ENCODE measurements at places on chromosomes 3 and 15.

DNA sequence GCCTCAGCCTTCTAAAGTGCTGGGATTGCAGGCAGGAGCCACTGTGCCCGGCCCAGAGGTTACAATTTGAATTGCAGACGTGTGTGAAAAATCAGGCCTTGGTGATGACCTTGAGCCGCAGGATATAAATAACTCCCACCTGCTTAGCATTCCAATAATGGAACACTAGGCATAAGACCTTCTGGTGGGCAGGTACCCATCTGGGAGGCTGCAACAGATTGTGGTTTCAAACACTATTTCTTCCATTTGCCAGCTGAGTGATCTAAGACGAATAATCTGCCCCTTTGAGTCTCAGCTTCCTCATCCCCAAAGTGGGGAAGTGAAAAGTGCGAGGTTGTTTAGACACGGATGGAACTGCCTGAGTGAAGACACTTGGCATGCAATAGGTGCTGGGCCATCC, 47.7 kb upstream of the HERC1 start:
- DNase-seq: no peak

DNA sequence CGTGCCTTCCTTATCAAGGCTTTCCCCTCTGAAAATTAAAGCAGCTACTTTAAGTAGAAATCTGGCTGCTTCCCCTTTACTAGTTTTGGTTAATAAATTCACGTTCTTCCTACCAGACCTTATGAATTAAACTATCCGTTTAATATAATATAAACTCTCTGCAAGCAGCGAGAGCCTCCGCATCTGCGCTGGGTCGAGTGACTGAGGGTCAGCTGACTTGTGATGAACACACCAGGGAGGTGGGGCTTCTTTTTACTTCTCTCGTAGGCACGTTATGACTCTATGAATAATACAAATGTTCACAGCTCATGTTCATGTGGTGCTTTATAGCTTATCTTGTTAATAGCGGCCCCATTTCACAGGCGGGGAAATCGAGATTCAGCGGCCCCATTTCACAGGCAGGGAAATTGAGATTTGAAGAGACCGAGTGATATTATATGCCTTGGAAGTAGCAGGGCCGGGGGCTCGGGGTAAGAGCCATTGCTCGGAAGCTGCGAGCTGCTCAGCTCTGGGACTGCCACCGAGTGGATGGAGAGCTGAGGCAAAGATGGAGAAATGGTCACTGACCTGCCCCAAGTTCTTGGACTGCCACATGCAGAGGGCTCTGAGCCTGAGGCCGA, 8.3 kb downstream of the MUC4 start:
- peak; percentile 9 for DNase-seq

DNA sequence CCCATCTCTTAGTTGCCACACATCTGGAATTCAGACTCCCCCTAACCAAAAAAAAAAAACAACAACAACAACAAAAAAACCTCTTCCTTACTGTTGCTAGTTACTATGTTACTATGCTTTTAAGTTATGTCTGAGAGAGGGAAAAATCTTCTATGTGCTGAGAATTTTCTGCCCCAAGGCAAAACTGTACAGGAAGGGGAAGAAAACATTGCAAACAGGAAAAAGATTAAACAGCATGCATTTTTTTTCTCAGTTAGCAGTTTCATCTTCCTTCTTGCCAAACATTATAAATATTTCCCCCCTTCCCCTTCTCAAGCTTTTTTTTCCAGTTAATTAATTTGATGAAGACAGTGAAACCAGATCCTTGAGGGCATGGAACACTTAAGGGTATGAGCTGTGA, 1.1 kb upstream of the CD200R1 start:
- DNase-seq: no peak

- DNase-seq: peak; percentile 80
Measured at GRCh38 chr3:41202834-41203345, 3.6 kb downstream of the CTNNB1 start.

DNA sequence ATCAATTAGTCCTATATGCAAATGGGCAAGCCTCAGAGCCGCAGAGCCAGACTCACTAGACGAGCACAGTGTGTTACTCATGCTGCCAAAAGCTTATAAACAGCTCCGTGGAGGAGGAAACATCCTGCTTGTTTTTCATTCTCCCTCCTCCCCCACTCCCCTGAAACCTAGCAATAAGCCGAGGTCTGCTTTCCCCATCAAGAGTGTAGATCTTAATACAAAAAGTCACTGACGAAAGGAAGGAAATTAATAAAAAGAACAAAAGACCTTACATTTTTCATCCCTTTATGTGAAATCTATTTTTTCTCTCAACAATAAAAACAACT, 88.5 kb downstream of the XXYLT1 start:
- DNase-seq: peak; percentile 83

DNA sequence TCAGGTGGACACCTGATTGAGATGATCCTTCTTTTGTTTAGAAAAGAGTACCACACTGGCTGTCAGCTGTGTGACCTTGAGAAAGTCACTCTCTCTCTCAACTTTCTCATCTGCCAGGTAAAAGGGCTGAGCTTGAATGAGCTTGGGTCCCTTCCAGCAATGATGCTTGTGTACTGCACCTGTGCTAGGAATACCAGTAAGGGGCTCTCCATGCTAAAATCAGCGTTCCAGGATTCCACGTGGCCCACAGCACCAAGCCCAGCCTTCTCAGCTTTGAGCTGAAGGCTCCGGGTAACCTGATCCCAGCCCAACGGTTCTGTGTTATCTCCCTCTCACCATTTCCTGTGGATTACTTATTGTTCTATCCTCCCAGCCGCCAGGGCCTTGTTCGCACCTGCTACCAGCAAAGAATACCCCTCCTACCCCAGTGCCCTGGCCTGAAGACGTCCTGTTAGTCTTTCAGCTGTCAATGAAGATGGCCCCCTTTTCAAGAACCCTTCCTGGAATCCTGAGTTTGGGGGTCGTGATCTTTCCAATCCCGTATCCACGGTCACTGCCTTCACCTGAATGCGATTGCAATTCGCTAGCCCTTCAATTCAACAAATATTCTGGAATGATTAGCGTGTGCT, 54.2 kb upstream of the CGNL1 start:
- no peak for DNase-seq

DNA sequence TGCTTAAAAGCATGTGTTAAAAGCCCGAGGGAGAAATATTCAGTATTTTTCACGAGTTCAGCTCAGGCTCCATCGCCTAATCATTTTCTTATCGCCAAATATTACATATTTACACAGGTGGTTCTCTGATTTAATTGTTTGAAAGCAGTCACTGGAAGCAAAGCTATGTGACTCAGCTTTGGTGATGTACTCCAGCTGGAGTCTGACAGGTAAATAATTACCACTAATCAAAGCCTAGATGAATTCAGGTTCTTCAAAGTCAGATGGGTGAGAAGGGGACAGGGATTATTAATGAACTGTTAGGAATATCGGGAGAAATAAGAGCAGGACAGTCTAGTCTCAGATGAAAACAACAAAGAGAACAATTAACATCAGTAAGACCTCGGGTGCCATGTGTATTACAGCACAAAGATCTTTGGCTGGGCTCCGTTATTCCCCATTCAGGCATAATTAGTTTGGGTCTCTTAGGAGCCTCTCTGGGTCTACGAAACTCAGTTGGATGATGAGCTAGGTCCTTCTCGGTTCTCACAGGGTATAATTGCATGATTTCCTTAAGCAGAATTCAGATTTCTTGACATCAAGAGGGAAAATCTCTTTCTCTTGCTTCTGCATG, 331.7 kb upstream of the ADAMTS9 start:
- DNase-seq: no peak

Measured in GM23248 (cell line).